ENCODE measurements at places on chromosomes 11 and 22.
A peak's percentile ranks its signal among the peaks of the same experiment; 100 is the strongest.

DNA sequence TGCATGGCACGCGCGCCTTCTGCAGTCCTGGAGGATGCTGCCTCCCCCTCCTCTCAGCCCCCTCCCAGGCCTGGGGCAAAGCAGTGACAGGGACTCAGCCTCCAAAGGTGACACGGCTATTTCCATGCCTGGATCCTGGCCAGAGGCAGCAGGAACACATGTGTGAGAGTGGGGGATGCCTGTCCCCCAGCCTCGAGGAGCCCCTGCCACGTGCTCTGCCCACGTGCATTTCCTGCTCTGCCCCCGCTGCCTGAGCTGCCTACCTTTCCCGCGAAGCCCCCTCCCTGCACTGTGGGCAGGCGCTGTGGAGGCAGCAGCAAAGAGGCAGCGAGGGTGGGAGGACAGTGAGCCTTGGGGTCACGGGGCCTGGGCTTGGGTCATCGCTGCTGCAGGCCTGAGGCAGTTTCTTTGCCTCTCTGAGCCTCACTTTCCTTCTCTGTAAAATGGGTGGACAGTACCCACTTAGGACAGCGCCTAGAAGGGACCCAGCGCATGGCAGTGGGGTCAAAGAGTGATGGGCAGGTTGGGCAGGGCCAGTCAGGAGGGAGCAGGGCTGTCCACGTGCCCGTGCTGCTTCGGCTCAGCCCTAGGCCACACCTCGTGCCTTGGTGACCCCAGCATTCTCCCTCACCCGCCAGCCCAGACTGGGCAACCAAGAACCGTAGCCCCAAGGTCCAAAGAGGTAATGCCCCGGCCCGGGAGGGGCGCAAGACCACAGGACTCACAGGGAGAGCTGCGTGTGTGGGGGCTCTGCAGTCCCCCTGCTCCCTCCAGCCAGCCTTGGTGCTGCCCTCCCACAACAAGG lies 48.6 kb downstream of the FLRT1 start:
- no peak overlapping the region for H3K27ac ChIP-seq
- no peak overlapping the region for H3K4me3 ChIP-seq
- peaks cover 2% of the 10 kb centered on the region for H3K36me3 ChIP-seq
- H3K4me1 ChIP-seq = peaks cover 12% of the 10 kb centered on the region
- H3K27me3 ChIP-seq = peaks cover 1% of the 10 kb centered on the region

GRCh38 chr11:59553323-59553722 lies 42.0 kb downstream of the OR4D9 start:
- DNase-seq = no peak
- no peak overlapping the region for H3K27ac ChIP-seq
- peaks cover 24% of the 10 kb centered on the region for H3K4me1 ChIP-seq
- H3K27me3 ChIP-seq = no peaks in the 10 kb centered on the region

- H3K4me3 ChIP-seq = no peak overlapping the region
- peaks cover 34% of the 10 kb centered on the region for H3K36me3 ChIP-seq
- H3K27ac ChIP-seq = peak overlapping the region; percentile 75
- no peak for DNase-seq
Observed at GRCh38 chr22:40415531-40416266, 45.3 kb downstream of the SGSM3 start.

DNA sequence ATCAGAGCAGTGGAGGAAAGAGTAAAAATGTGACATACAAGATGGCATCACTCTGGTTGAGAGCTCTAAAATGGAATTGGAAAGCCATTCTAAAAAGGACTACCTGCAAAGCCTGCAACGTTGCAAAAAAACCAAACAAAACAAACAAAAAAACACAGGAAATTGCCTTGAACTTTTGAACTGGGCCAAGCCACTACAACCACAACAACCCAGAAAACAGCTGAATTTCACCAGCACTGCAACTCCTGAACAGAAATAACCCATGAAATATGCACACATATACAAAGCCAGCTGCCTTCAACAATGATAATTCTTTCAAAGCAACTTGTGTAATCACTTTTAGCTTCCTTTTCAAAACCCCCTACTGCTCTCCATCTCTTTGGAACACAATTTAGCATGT lies 326.6 kb upstream of the LRRC4C start:
- DNase-seq = no peak
- H3K4me3 ChIP-seq = no peak overlapping the region
- H3K36me3 ChIP-seq = no peaks in the 10 kb centered on the region
- H3K4me1 ChIP-seq = no peaks in the 10 kb centered on the region
- no peaks in the 10 kb centered on the region for H3K27me3 ChIP-seq

DNA sequence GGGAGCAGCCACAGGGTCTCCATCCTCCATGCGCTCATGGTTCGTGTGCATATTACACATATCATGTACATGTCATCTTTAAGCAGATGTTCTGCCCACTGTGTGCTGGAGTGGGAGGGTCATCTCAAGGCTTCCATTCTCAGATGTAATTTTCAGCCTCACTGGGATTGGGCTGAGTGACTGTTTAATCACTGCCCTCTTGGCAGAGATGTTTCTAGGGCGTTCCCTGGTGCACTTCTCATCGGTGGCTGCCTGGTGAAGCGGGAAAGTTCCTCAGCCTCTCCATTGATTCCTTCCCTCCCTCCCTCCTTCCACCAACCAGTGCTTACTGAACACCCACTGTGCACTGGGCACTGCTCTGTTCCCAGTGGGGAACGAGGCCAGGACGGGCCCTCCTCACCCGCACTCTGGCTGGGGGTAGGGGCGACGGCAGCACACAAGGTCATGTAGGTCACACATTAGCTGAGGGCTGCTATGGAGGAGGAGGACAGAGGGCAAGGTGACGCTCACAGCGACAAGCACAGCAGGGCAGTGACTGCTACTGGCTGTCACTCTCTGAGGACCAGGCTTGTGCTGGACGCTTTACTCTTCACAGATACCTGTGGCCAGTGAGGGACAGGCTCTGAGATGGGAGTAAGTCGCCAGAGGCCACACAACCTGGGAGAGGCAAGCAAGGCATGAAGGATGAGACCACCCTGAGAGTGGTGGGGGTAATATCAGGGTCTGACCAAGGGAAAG lies 22.9 kb downstream of the GNAZ start:
- no peak overlapping the region for H3K27ac ChIP-seq
- H3K27me3 ChIP-seq = no peaks in the 10 kb centered on the region
- no peaks in the 10 kb centered on the region for H3K36me3 ChIP-seq
- H3K4me3 ChIP-seq = no peak overlapping the region
- DNase-seq = no peak

GRCh38 chr11:128889657-128890213 lies 1.4 kb upstream of the KCNJ5 start:
- peak overlapping the region; percentile 74 for H3K4me3 ChIP-seq
- no peak overlapping the region for H3K27ac ChIP-seq
- H3K36me3 ChIP-seq = no peaks in the 10 kb centered on the region
- peaks cover 30% of the 10 kb centered on the region for H3K4me1 ChIP-seq
- peaks cover 49% of the 10 kb centered on the region for H3K27me3 ChIP-seq

DNA sequence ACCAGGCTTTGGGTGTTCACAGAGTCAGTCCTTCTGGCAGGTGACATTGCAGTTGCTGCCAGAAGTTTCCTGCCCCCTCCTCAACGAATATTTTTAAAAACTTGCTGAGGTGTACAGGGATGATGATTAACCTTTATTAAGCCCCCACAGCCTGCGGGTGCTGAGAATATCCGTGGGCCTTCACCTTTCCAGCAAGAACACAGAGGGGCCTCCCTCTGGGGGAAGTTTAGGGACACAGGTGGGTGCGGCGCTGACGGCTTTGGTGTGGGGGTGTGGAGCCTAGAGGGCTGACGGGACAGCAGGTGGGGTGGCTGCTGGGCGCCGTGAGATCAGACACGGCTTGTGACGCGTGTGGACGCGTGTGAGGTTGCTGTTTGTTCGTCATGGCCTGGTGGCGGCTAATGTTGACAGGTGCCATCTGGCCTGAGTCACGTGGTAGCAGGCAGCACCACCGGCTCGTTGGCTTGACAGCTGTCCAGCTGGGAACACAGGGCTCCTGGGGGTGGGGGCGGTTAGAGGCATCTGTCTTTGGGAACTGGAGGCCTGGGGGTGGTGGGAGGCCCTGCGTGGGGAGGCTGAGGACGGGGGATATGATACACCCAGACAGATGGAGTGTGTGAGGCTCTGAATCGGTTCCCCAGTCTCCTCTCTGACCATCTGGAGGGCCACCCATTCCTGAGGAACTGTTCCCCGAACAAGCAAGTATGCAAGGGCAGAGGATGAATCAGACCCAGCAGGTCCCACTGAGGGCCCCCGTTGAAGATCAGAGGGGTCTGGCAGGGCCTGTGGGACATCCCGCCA lies 12.5 kb upstream of the LRRC10B start:
- no peaks in the 10 kb centered on the region for H3K36me3 ChIP-seq
- no peak overlapping the region for H3K27ac ChIP-seq
- no peak for DNase-seq
- no peak overlapping the region for H3K4me3 ChIP-seq

DNA sequence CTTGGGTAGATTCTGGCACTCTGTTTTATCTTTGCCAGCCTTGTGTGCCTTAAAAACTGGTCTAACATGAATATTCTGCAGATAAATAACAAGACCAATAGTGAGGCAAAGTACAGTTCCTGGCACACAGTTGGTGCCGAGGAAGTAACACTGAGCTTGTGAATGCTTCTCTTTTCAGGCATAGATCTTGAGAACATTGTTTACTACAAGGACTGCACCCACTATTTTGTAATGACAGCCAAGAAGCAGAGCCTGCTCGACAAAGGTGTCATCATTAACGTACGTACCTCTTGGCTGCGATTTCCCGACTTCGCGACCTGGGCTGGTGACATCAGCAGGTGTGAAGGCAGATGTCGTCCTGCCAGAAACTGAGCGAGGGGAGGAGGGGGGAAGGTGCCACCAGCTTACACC lies 105.7 kb downstream of the MICAL2 start:
- no peaks in the 10 kb centered on the region for H3K36me3 ChIP-seq
- DNase-seq = no peak
- H3K4me1 ChIP-seq = peaks cover 20% of the 10 kb centered on the region
- H3K27me3 ChIP-seq = peaks cover 4% of the 10 kb centered on the region
- H3K4me3 ChIP-seq = no peak overlapping the region

- no peak overlapping the region for H3K4me3 ChIP-seq
- H3K36me3 ChIP-seq = peaks cover 32% of the 10 kb centered on the region
- H3K27ac ChIP-seq = no peak overlapping the region
- DNase-seq = no peak
Observed at GRCh38 chr22:46376908-46377524, 41.5 kb downstream of the TRMU start.

DNA sequence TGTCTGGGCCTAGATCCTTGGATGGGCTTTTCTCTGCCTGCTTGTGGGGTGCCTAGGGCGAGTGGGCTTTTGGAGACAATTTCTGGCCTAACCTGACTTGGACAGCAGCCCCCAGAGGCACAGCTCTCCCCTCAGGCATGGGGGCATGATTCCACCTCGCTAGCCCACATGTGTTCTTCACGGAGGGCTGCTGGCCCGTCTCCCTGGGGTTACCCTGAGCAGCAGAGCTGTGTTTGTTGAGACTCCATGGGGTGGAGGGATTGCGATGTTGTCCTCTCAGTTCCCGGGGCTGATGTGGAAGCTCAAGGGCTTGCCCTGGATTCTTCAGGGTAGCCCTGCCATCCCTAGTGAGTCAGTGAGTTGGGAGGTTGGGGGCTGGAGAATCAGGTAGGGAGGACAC lies 2.4 kb upstream of the LRRC75B start:
- no peaks in the 10 kb centered on the region for H3K27me3 ChIP-seq
- no peak for DNase-seq
- H3K27ac ChIP-seq = no peak overlapping the region
- H3K4me1 ChIP-seq = peaks cover 30% of the 10 kb centered on the region
- no peak overlapping the region for H3K4me3 ChIP-seq

DNA sequence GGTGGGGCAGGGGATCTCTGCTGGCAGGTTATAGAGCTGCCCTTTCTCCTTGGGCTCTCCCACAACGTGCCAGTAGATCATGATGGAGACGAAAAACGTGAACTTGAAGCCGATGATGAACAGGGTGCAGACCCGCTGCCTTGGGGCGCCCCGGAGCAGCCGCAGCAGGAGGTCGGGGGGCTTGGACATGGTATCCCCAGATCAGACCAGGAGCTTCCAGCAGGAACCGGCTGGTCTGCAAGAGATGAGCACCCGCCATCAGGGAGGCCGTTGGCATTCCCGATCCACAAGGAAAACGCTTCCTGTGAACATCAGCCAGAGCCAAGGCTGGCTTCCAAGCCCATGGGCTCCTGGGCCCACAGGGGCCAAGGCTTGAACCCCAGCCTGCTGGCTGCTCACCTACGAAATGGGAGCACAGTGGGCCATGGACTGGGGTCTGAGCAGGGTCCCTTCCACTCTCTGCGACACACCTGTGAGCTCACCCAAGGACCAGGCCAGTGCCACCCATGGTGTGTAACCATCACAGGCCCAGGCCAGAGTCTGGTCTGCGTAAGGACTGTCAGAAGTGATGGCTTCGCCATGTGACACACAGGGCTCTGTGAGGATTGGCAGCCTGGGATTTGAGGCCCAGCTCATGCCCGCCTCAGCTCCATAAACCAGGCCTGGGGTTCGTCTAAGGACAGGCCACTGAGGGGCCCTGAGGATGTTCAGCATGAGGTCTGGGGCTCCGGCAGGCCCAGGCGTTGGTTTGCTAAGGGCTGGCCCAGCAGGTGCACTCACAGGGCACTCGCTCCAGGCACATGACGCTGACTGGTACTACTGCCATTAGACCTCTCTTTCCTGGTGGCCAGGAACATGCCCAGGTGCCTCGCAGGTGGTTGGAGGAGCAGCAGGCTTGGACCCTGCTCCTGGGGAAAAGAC lies 26.6 kb downstream of the A4GALT start:
- peaks cover 5% of the 10 kb centered on the region for H3K4me1 ChIP-seq
- no peak overlapping the region for H3K4me3 ChIP-seq
- DNase-seq = no peak
- no peaks in the 10 kb centered on the region for H3K27me3 ChIP-seq
- H3K36me3 ChIP-seq = no peaks in the 10 kb centered on the region

DNA sequence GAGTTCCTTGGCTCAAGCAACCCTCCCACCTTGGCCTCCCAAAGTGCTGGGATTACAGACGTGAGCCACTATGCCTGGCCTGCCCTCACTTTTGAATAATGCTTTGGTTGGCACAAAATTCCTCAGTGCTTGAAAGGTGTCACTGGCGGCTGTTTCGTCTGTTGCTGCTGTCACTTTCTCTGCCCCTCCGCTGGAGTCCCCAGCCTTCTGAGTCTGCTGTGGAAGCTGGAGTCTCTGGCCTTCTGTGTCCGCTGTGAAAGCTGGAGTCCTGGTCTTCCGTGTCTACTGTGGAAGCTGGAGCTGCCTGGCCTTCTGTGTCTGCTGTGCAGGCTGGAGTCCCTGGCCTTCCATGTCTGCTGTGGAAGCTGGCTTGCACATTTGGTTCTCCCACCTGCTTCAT lies 4.9 kb upstream of the KRTAP5-1 start:
- peaks cover 59% of the 10 kb centered on the region for H3K27me3 ChIP-seq
- no peaks in the 10 kb centered on the region for H3K36me3 ChIP-seq
- no peak overlapping the region for H3K27ac ChIP-seq
- DNase-seq = no peak
- no peak overlapping the region for H3K4me3 ChIP-seq
